Activated gamma-delta T cell (primary cell): ENCODE measurements at places on chromosomes 3 and 15.

DNA sequence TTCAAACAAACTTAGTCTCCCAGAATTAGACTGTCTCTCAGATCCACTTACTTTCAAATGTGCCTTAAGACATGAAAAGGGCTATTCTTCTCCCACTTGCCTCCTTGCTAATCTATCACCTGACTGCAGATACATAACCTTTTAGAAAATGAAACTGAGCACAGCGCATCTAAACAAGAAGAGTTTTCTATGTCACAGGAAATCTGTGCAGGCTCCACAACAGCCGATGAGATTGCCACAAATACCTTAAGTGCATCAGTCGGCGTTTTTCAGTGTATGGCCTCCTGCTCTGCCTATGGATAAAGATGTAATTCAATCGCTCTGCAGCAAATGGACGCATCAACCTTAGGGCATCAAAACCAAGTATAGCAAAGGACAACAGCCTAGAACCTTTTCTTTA, 544.2 kb downstream of the FOXP1 start:
- DNase-seq, result no peak

GRCh38 chr3:170089862-170090600, 52.2 kb downstream of the GPR160 start:
- DNase-seq, result no peak

GRCh38 chr3:36493051-36493450, 112.7 kb downstream of the STAC start:
- no peak for DNase-seq

GRCh38 chr3:178439504-178439903, 96.7 kb upstream of the KCNMB2 start:
- no peak for DNase-seq
